ENCODE measurements at places on chromosomes 2 and 18.

GRCh38 chr2:27965841-27966240, 75.3 kb downstream of the BABAM2 start:
- no peak for DNase-seq

GRCh38 chr18:4134700-4135099, 320.4 kb downstream of the DLGAP1 start:
- no peak for DNase-seq

GRCh38 chr2:191321861-191322662, 76.9 kb downstream of the MYO1B start:
- no peak for DNase-seq

DNA sequence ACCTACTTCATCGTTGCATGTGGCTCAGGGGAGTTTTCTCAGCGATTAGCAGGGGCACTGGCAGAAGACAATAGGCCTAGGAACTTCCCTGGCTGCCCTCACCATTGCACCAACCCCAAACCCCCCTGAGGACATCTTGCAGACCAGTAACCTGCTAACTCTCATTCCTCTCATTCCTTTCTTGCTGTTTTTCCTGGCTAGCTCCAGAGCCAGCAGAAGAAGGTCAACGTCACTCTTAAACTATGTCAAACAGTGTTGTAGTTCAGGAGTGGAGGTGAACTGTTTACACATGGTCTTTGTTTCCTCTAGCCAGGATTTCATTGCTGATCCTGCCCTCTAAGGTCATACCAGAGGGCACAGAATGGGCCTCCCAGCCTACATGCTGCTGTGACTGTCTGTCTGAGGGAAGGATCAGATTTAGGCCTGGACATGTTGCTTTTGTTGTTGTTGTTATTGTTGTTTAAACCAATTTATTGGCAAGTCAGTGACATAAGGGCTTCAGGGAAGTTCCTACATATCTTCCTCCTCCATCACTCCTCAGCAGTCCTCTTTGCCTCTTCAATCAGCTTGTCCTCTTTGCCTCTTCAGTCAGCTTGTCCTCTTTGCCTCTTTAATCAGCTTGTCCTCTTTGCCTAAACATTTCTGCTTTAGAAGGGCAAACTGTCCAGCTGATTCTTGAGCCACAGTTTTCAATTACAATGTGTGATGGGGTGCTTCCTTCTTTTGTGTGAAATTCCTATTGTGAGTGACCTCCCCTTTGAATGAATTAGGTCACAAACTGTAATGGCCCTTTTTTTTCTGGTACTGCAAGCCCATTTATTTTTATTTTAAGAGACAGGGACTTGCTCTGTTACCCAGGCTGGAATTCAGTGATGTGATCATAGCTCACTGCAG, 471.9 kb upstream of the TNP1 start:
- DNase-seq: no peak

GRCh38 chr2:35787302-35788031, 568.1 kb upstream of the CRIM1 start:
- DNase-seq: no peak

GRCh38 chr18:61926532-61926931, 33.7 kb upstream of the RNF152 start:
- DNase-seq: peak; percentile 6

- DNase-seq: no peak
Measured at GRCh38 chr2:160940699-160941098, 219.5 kb upstream of the TANK start.

GRCh38 chr2:61705625-61706024, 148.2 kb downstream of the FAM161A start:
- no peak for DNase-seq

DNA sequence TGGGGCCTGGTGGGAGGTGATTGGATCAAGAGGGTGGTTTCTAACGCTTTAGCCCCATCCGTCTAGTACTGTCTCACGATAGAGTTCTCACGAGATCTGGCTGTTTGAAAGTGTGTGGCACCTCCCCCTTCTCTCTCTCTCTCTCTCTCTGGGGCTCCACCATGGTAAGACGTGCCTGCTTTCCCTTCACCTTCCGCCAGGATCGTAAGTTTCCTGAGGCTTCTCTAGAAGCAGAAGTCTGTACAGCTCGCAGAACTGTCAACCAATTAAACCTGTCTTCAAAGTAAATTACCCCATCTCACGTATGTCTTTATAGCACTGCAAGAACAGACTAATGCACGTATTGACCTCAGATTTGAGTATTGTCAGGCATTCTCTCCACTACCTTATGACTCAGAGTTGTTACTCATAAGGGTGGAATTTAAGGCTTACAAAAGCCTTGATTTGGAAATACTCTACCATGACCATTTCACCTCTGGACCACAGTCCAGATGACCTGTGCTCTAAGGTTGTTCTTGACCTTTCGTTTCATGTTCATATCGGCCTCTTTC, 99.5 kb upstream of the AGAP1 start:
- DNase-seq: no peak

DNA sequence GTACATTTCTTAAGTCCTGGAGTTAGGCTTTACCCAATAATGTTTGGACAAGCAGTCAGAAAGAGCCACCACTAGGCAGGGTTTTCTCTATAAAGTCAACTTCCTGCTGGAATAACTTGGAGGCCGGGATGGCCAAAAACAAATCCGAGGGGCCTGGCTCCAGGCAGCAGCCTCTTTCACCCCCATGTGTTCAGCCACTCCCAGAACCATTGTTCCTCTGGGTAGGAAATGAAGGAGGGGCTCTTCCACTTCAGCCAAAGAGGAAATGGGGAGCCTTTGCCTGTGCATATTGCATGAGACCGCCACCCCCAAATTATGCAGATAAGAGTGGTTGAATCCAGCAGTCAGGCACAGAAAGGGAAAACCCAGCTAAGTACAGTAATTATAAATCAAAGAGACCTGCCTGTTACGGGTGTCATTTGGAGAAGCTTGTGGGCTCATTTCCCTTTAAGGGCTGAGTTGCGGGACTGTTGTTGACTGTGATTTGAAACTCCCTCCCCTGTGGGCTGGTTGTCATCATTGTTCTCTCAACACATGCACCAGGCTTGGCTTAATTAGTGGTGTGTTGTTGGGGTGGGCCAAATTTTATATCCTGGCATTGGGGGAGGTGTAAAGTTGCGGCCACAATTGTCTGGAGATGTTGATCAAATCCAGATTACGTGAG, 212.8 kb upstream of the SOX11 start:
- DNase-seq: no peak

- no peak for DNase-seq
Measured at GRCh38 chr2:54624591-54625071, 98.8 kb upstream of the EML6 start.

DNA sequence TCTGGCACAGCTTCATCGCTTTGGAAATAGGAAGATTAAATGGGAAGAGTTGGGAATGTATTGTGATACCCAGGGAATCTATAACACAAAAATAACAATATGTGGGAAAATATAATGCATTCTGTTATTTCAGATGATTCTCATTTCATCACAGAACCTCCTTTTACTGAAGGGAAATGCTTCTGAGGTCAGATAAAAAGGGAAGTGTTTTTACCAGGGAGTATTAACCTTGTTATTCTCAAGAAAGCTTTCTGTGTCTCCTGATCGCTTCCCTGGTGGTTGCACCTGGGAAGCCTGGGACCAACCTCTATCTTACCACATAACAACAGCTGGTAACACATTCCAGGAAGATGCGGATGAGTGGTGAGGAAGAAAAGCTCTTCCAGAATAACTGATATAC, 47.2 kb downstream of the SCG2 start:
- DNase-seq: no peak

DNA sequence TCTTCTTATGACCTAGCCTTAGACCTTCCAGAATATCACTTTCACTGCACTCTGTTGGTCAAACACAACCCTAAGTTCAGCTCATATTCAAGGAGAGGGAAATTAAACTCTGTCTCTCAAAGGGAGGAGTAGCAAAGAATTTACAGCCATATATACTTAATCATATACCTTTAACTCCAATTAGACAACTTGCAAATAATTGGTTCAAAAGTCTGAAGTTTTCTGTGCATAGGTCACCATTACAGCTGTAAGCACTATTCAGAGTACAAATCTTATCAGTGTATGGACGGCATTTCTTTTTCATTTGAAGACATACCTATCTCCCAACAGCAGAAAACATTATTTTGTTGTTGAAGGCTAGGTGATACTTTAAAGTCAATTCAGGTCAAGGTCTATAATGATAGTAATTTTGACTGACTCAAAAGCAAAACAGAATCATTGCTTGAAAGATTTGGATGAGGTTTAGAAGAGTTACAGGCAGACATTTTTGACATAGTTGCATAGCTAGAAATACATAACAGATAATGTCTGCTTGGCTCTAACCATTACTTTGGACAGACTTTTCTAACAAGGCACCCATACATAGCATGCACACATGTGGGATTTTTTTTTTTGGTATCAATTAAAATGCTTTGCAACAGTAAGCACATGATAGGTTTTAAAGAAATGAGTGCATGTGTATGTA, 131.5 kb downstream of the CPS1 start:
- no peak for DNase-seq

DNA sequence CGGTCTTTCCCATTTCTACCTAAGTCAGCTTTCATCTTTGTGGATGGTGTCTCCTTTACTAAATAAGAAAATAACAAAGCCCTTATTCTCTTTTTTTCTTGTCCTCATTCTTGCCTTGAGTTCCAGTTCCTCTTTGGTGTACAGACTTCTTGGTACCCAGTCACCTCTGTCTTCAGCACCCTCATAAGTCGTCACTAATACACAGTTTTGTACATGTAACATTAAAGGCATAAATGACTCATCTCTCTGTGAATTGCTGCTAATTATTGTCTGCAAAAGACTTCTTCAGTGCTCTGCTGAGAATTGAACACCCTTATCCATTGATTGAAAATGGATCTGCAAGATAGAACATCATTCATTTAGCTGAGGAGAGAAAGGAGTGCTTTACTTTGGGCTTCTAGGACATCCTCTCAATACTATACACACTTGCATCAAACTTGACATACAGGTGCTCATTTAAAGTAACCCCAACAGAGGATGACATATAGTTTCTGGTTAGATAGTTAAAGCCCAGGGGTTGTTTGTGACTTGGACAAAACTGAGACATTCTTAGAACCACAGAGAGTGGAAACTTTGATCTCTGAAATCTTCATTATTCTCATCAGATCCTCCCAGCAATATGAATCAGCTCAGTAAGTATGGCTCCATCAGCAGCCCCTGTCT, 97.0 kb downstream of the XRCC5 start:
- no peak for DNase-seq

DNA sequence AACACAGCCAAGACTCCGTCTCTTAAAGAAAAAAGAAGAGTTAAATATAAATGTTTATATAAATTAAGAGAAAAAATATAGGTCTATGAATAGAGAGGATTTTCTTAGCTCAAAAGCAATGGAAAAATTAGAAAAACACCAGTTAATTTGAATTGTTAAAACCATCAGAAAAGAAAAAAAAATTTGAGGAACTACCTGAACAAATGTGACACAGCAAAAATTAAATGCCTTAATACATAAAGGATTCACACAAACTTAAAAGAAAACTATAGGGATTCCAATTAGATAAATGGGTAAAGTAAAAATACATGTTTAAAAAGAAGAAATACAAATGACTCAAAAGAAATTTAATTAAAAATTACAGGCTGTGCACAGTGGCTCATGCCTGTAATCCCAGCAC, 147.9 kb upstream of the DNMT3A start:
- DNase-seq: no peak

DNA sequence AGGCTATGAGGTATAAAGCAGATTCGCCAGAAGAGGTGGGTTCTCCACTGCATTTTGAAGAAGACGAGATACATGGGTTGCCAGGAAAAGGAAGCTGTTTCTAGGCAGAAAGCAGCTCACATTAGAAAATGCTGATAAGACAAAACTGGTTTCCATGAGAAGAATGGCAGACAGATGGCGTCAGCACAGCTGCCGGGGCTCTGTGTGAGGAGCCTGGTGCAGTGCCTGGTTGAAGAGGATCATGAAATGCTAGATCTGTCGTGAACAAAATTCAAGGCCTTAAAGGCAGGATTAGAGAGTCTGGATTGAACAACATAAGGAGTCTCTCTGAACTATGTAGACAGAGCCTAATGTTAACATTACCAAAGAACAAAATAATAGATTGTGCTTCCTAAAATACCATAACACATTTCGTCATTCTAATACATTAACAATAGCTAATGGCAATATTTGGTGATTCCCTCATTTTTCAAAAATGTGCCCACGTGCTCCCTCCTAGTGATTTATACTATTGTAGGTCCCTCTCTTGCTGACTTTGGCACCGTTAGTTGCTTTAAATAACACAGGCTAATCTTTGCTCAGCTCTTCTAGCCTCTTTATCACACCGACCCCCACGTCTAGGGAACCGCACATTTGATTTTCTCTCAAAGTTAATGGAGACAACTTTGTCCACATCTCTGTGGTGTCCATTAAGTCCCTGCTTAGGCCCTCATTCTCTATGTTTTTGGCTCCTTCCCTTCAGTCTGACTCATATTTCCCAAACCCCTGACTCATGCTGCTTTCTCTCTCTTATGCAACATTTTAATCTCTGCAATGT, 38.2 kb downstream of the EFEMP1 start:
- DNase-seq: no peak

- peak; percentile 60 for DNase-seq
Measured at GRCh38 chr2:234463626-234464290, 33.1 kb downstream of the ARL4C start.

DNA sequence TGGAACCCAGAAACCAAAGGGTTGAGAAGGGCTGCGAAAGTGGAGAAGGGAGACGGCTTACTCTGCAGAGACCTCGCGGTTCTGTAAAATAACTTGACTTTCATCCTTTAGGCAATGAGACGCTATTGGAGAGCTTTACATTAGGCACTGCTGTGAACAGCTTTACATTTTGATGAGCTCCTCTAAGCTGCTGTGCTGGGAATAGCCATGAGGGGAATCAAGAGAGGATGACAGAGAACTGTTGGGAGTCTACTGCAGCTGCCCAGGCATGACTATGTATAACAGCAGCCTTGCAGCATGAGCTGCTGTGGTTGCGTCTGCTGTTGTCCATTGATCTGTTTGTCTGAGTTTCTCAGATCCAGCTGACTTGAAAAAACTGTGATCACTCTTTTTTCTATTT, 310.8 kb upstream of the MAP2 start:
- no peak for DNase-seq

DNA sequence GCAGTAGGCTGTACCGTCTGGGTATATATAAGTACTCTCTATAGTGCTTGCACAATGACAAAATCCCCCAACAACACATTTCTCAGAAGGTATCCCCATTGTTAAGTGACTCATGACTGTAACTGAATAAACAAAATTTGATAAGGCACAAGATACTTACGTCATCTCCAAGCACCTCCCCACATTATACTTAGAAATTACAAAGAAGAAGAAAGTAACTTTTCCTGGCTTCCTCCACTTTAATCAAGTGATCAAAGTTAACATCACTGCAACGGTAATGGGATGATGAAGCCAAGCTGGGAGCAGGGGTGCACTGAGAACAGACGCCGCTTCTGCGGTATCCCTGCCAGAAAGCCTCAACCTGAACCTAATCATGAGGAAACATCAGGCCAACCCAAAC, 9.7 kb downstream of the TNS1 start:
- DNase-seq: no peak

DNA sequence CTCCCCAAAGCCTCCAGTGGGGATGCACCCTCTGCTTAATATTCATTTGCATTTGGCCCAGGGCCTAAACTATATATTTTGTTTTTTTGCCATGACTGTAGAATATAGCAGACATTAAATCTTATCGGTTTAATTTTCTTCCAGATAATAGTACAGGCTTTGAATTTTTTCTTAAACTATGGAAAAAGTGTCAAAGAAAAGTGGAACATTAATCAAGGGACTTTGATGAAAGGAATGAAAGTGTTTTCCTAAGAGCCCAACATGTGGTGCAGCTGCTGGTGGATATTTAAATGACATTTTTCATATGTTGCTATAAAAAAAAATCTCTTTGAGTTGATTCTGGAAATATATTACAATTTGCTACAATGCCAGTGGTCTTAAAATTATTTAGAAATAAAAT, 346.8 kb downstream of the CYP26B1 start:
- no peak for DNase-seq

Measured in activated T-cell treated with anti-CD3 and anti-CD28 coated beads for 4 hours (primary cell).